ENCODE measurements at places on chromosomes 16 and 17. TPM values are rescaled to one million over a fixed set of nuclear protein-coding genes. Genes with fewer than 3 reads are reported as not detected.

DNA sequence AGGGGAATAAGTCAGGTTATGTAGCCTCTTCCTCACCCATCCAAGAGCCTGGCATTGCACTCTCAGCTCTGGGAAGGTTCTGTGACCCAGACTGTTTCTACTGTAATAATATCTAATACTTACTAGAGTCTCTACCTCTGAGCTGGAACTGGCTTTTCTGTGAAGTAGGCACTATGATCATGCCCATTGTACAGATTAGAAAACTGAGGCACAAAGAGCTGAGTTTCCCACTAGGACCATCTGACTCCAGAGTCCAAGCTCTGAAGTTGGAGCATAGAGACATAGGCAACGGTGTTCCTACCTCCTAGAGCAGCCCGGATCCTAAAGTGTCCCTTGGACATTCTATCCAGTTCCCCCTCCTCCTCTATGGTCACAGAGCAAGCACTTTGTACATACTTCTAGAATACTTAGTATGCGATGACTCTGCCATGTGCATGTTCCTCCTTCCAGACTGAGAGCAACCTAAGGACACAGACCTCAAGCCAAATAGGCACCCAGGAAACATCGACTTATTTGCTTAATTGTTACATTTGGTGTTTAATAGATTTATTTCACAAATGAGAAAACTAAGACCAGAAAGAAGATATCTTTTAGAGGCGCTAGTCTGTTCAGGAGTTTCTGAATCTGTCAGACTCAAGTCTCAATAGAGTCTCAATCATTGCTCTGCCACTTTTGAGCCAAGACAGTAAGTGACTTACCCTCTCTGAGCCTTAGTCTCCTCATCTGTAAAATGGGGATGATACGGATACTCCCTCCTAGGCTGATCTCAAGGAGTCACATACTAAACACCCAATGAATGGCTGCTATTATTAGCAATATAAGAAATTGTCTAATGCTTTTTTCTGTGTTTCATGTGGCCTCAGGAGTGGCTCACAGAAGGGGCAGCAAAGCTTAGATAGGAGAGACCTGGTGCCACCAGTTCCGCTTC lies 3.6 kb downstream of the CLEC19A start:
- H3K4me3 ChIP-seq, result no peak overlapping the region
- H3K27ac ChIP-seq, result no peak overlapping the region
- H3K4me1 ChIP-seq, result peaks cover 53% of the 10 kb centered on the region
- H3K36me3 ChIP-seq, result no peaks in the 10 kb centered on the region
- DNase-seq, result no peak
- no peaks in the 10 kb centered on the region for H3K27me3 ChIP-seq

The AXIN2 gene
- 28.2 TPM for total RNA-seq

The CNGB1 gene
- total RNA-seq, result not detected

The TPSD1 gene
- not detected for total RNA-seq

- no peak overlapping the region for H3K4me3 ChIP-seq
- no peak for DNase-seq
- H3K4me1 ChIP-seq, result no peaks in the 10 kb centered on the region
- H3K27ac ChIP-seq, result 0 out of 2 replicates have a peak overlapping the region, but pooled peaks have one; percentile 28
Observed at GRCh38 chr17:47604598-47604927, 45.2 kb upstream of the KPNB1 start.

GRCh38 chr17:2125013-2125535 lies 70.2 kb downstream of the HIC1 start:
- no peak overlapping the region for H3K27ac ChIP-seq
- H3K4me1 ChIP-seq, result peaks cover 20% of the 10 kb centered on the region
- no peaks in the 10 kb centered on the region for H3K27me3 ChIP-seq
- H3K36me3 ChIP-seq, result no peaks in the 10 kb centered on the region

- no peaks in the 10 kb centered on the region for H3K27me3 ChIP-seq
- no peak for DNase-seq
- no peaks in the 10 kb centered on the region for H3K4me1 ChIP-seq
- no peak overlapping the region for H3K4me3 ChIP-seq
- no peaks in the 10 kb centered on the region for H3K36me3 ChIP-seq
Observed at GRCh38 chr17:69404399-69404798, 10.1 kb upstream of the MAP2K6 start.

The TEKT1 gene
- not detected for total RNA-seq

DNA sequence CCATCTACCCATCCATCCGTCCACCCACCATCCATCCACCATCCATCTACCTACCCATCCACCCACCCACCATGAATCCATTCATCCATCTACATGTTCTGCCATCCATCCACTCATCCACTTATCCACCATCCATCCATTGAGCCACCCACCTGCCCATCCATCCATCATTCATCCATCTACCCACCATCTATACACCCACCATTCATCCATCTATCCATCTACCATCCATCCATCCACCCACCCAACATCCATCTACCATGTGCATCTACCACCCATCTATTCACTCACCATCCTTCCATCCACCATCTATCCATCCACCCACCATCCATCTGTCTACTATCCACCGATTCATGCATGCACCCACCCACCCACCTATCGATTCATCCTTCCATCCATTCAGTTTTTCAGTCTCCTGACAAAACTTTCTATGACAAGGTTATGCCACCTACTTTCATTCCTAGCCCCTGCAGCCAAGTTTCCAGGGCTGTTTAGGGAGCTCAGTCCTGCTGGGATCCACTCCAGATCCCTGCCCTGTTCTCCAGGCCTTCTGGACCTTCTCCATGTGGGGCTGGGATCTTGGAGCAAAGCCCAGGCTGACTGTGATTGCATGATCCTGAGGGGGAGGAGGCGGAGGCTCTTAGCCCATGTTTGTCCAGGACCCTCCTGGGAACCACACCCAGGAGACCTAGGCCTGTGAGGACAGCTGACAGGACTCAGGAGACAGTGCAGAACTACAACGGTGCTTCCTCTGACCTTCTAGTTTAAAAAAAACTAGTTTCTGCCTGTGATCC lies 27.4 kb downstream of the BCO1 start:
- H3K4me1 ChIP-seq, result no peaks in the 10 kb centered on the region
- no peaks in the 10 kb centered on the region for H3K27me3 ChIP-seq
- no peaks in the 10 kb centered on the region for H3K36me3 ChIP-seq
- H3K4me3 ChIP-seq, result no peak overlapping the region
- no peak for DNase-seq

GRCh38 chr17:51818777-51819176 lies 339.7 kb downstream of the CA10 start:
- H3K27ac ChIP-seq, result no peak overlapping the region
- H3K4me1 ChIP-seq, result peaks cover 5% of the 10 kb centered on the region
- no peak for DNase-seq
- no peak overlapping the region for H3K4me3 ChIP-seq

The ACE gene
- total RNA-seq, result 5.4 TPM

DNA sequence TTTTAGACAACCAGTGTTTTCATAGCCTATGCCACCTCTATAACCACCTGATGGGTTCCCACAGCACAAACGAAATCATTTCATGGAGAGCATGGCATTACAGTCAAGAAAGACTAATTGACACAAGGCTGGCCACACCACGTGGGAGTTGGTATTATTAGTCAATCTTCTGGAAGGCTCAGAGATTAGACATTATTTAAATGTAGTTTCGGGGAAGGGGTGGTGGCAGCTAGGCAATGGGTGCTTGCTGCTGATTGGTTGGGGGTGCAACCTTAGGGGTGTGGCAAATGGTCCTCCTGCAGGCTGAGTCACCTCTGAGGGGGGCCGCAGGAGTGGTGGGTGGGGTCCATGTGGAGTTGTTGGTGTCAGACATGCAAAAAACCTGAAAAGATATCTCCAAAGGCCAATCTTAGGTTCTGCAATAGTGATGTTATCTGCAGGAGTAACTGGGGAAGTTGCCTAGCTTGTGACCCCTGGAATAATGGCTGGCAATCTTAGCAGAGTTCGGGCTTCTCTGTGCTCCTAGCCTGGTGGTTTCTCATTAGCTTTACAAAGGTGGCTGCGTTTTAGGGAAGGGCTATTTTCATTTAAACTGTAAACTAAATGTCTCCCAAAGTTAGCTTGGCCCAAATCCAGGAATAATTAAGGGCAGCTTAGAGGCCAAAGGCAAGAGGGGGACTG lies 4.6 kb downstream of the TEN1 start:
- H3K27ac ChIP-seq, result peak overlapping the region; percentile 95
- no peaks in the 10 kb centered on the region for H3K27me3 ChIP-seq
- peak overlapping the region; percentile 36 for H3K4me3 ChIP-seq
- H3K4me1 ChIP-seq, result peaks cover 39% of the 10 kb centered on the region

The TEX14 gene
- total RNA-seq, result 0.78 TPM

DNA sequence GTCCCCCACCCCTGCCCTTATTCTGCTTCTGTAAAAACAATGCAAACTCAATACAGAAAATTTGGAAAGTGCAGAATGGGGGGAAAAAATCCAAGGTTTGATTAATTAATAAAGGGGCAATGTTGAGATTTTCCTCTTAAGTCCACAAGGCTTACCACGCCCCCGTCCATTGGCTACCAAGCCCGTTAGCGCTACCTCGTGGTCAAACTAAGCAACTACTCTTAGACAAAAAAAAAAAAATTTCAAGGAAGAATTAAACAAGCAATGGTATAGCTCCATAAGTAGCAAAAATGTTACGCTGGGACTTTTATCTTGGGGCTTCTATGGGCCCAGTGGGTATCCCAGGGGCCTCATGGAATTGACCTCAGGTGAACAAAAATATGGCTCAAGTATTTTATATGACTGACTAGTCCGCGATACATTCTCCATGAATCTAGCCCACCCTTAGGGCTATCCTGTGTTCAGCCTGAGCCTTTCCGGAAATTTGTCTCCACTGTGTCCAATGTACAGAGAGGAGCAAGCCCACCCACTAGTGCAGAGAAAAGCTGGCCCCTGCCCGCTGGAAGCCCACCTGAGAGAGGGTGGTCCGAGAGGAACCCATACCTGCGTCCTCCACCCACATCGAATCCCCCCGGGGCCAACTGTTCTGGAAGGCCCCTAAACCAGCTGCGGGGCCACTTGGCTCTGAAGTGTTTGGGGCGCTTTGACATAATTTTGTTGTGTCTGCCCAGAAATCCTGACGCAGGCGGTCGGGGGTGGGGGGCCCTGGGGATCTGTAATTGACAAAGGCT lies 19.1 kb upstream of the TEX2 start:
- H3K27me3 ChIP-seq, result no peaks in the 10 kb centered on the region
- no peak overlapping the region for H3K4me3 ChIP-seq
- H3K27ac ChIP-seq, result no peak overlapping the region
- no peaks in the 10 kb centered on the region for H3K4me1 ChIP-seq
- H3K36me3 ChIP-seq, result no peaks in the 10 kb centered on the region

DNA sequence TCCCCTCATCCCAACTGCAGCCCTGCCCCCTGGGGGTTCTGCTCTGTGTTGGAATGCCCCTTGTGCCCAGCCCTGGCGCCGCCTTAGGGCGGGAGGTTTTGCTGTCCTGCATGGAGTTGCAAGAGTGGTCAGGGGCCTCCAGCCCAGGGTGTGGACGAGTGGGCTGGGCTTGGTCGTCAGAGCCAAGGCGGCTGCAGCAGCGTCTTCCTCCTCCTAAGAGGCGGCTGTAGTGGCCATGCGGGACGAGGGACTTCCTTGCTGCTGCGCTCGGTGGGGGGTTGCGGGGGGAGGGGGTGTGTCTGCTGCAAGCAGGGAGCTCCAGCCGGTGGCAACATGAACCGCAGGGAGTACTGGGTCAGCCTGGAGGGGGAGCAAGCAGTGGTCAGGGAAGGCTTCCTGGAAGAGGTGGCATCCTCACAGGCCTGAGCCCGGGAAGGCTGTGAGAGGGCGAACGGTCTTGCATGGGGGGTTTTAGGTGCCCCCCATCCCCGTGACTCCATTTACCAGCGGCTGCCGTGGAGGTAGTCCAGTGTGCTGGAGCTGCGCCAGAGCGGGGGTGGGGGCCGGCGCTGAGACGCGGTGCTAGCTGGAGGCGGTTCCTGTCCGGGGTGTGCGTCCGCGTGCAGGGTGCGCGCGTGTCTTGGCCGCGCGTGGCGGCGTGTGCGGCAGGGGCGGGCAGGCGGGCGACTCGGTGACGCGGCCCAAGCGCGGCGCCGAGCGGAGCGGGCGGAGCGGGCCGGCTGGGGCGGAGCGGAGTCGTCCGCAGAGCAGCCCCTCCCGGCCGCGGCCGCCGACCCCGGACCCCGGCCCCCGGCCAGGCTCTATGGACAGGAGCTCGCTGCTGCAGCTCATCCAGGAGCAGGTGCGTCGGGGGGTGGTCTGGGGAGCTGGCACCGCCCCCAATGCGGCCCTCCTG lies at the start of gene RHBDL1:
TSS of gene RHBDL1 (plus strand) at position 704 of the 916 bp plus-strand sequence. CDS start at position 824, 120 bp downstream.
- H3K27me3 ChIP-seq, result no peaks in the 10 kb centered on the region
- H3K27ac ChIP-seq, result no peak within 1 kb of the TSS
- peaks cover 5% of the 10 kb centered on the region for H3K36me3 ChIP-seq

DNA sequence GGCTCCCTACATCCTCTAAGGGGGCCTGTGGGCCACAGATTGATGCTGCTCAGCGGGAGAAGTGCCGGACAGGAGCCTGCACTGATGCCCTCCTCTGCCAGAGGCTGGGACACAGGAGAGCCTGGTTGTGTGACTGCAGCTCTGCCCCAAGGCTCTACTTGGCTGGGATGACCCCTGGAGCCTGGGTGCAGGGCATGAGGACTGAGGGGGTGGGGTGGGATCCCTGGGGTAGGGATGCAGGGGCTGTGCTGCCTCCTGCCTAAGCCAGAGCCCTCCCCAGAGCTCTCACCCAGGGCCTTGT lies 577 bp downstream of the EVPLL start:
- no peaks in the 10 kb centered on the region for H3K27me3 ChIP-seq
- H3K4me3 ChIP-seq, result no peak overlapping the region
- no peaks in the 10 kb centered on the region for H3K4me1 ChIP-seq
- no peak overlapping the region for H3K27ac ChIP-seq
- H3K36me3 ChIP-seq, result no peaks in the 10 kb centered on the region

GRCh38 chr16:22322021-22322471 lies 24.8 kb downstream of the POLR3E start:
- peaks cover 25% of the 10 kb centered on the region for H3K36me3 ChIP-seq
- no peak for DNase-seq
- 0 out of 2 replicates have a peak overlapping the region, but pooled peaks have one; percentile 72 for H3K27ac ChIP-seq
- no peaks in the 10 kb centered on the region for H3K27me3 ChIP-seq
- H3K4me3 ChIP-seq, result no peak overlapping the region
- H3K4me1 ChIP-seq, result no peaks in the 10 kb centered on the region

DNA sequence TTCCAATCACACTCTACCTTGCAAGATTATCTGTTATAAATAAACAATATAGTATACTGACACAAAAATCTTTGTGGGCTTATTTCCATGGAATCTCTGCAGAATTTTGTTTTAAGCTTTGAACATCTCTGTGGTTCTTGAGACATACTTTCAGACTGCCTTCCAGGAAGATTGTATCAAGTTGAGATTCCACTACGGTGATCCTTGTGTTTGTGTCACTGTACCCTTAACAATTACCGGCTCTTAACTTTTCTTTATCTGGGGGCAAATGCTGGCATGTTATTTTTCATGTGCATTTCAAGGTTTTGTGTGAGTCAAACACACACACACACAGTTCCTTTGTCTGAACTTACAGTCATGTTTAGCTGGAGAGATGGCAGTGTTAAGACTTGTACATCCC lies 472.7 kb upstream of the HSBP1 start:
- peaks cover 6% of the 10 kb centered on the region for H3K4me1 ChIP-seq
- no peaks in the 10 kb centered on the region for H3K27me3 ChIP-seq
- no peaks in the 10 kb centered on the region for H3K36me3 ChIP-seq
- no peak overlapping the region for H3K27ac ChIP-seq

- no peak overlapping the region for H3K27ac ChIP-seq
- H3K27me3 ChIP-seq, result no peaks in the 10 kb centered on the region
- peak; percentile 71 for DNase-seq
Observed at GRCh38 chr16:57627184-57627871, 1.1 kb upstream of the ADGRG1 start.

- no peaks in the 10 kb centered on the region for H3K27me3 ChIP-seq
- no peak overlapping the region for H3K27ac ChIP-seq
- no peaks in the 10 kb centered on the region for H3K36me3 ChIP-seq
- DNase-seq, result no peak
- no peaks in the 10 kb centered on the region for H3K4me1 ChIP-seq
Observed at GRCh38 chr17:33242375-33243124, 50.5 kb downstream of the ASIC2 start.

The TBC1D3I gene
- total RNA-seq, result not detected
